ENCODE measurements at places on chromosomes 2 and 18.

- no peak for DNase-seq
These were observed 125.5 kb downstream of the EN1 start for GRCh38 chr2:118721817-118722551.

DNA sequence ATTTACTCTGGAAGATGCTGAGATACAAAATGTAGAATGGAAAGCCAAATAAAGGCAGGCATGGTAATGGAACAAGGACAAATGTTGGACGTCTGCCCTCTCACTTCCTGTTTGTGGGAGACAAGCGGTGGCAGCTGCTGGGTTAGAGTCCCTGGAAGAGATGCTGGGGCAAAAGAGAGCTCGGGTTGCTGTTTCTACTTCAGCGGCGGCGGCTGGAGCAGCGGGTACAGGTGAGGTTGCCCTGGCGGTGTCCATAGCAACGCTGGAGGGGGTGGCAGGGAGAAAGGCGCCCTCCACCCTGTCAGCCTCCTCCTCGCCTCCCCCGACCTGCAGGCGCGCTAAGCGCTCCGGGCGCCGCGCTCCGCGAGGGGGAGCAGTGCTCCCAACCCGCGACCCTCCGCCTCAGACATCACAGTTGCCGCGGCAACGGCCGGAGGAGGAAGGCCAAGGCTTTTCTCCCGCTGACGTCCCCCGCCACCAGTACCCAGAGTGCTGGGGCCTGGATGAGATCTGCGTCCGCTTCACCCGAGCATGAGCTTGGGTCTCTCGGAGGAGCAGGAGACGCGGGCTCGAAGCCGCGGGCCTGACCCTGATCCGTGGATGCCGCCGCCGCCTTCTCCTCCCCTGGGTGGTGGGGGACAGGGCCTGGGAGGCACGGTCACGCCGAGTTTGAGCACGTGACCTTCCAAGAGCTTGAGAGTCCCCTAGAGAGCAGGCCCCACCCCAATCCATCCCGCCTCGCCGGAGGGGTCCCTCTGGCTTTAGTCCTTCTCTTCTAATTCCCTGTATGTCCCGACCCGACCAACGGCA lies 65.6 kb downstream of the NOL4 start:
- no peak for DNase-seq

- DNase-seq: peak; percentile 16
These were observed 338.4 kb upstream of the SLC39A10 start for GRCh38 chr2:195318440-195319111.

DNA sequence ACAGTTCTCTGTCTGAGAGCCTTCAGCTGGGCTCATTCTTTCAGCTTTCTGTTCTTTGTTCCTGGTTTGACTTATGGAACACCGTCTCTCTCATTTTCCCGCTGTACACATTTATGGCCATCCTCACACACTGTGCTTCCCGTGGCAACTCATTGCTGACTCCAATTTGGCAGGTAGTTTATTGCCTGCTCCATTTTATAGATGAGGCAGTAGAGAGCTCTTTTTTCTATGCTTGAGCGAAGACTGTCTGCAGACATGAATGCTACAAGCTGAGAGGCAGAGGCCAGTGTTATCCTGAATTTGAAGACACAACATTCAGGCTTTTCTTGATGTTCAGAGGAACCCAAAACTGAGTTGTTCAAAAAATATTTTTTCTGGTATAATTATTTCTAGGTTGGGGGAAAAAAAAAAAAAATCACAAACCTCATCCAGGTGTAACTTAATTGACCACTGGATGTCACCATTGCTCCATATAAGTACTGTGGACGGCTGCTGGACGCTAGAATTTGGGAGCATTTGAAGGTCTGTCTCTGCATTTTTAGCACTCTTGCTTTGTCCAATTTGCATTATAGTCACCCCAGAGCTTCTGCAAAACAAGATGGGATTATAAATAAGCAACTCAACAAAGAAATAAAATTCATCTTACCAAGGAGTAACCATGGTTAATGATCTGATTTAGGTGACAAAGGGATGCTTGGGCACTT lies 83.5 kb downstream of the HRH4 start:
- peak; percentile 60 for DNase-seq

GRCh38 chr2:151973013-151973900 lies 125.6 kb downstream of the CACNB4 start:
- no peak for DNase-seq

GRCh38 chr2:200310545-200310971 lies 4.1 kb downstream of the SPATS2L start:
- no peak for DNase-seq

DNA sequence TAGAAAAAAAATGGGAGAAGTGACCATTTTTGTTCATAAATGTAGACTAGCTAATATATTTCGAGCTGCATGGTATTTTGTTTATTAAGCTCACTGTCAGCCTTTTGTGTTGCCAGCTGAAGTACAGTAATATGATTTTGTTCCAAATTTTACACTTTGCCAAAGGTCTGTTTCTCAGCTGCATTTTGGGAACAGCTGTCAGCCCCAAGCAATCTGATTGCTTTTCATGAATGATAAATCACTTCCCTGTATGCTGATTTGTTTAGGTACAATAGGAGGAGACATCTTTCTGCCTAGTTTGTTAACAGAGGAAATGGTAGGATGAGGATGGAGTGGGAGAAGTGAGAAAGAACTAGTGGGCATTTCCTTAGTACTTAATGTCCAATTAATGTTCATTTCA lies 79.3 kb downstream of the NABP1 start:
- no peak for DNase-seq

DNA sequence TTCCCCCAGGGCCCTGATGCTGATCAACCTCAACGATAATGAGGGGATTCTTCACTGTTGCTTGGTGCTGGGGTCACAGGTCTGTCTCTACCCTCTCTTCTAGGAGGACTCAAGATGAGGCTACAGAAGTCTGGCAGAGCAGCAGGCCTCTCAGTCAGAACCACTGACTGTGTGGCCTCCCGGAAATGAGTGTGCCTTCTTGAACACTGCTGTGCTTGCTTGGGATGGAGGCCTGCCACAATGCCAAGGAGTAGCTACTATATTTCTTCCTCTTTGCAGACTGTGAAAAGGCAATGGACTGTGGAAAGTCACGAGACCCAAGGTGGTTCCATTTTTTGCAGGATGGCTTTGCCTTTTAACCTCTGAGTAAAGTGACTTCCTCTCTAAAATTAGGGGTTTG lies 5.8 kb upstream of the HOXD1 start:
- no peak for DNase-seq

- no peak for DNase-seq
These were observed 98.7 kb upstream of the POU3F3 start for GRCh38 chr2:104755026-104755878.

- no peak for DNase-seq
These were observed 52.4 kb downstream of the FAM168B start for GRCh38 chr2:131040661-131041401.

- DNase-seq: no peak
These were observed 998.0 kb downstream of the DSC3 start for GRCh38 chr18:30044496-30044895.

GRCh38 chr2:168643979-168644378 lies 158.5 kb upstream of the NOSTRIN start:
- DNase-seq: no peak

- DNase-seq: no peak
These were observed 763.9 kb downstream of the TSN start for GRCh38 chr2:122519366-122519765.

- no peak for DNase-seq
These were observed 20.1 kb downstream of the DYSF start for GRCh38 chr2:71473346-71474031.

GRCh38 chr2:207416111-207416510 lies 113.7 kb upstream of the CREB1 start:
- no peak for DNase-seq

GRCh38 chr2:18777250-18777812 lies 188.0 kb upstream of the NT5C1B start:
- DNase-seq: no peak

- DNase-seq: no peak
These were observed 35.3 kb downstream of the PAIP2B start for GRCh38 chr2:71191570-71191943.

- DNase-seq: peak; percentile 6
These were observed 62.9 kb downstream of the EFR3B start for GRCh38 chr2:25104736-25105135.

DNA sequence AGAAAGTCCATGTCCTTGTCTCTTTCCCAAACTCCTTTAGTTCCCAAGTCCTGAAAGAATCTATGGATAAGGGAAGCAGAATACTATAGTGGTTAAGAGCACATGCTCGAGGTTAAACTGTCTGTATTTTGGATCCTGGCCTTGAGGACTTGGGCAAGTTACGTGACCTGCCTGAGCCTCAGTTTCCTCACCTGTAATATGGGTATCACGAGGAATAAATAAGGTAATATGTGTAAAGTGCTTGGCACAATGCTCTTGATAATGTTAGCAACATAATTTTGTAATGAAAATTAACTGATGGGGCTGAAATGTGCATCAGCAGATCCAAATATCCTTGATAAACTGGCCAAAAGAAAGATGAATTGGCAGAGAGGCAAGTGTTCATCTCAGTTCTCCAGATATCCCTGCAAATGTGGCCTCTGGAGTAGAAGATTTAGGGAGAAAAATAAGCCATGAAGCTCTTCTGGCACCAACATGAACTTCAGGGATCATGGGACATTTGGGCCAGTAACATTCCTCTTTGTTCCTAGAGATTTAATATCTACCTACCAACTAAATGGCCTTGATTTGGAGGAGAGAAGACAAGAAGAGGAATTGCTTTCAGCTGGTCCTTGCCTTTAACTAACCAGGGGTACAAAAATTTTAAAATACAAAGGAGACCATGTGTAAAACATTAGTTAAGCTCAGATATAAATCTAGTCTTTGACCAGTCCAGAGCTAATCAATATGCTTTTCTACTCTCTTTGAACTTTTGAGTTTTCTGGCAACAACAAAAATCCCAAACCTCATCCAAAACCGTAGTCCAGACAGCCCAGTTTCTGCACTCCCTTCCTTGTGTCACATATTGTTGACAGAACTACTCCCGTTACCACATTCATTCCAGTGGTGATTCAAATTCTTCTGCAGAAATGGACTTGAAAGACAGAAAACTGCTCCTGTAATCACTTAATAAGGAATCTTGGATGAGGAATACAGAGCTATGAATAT lies 52.7 kb upstream of the EML4 start:
- DNase-seq: no peak

DNA sequence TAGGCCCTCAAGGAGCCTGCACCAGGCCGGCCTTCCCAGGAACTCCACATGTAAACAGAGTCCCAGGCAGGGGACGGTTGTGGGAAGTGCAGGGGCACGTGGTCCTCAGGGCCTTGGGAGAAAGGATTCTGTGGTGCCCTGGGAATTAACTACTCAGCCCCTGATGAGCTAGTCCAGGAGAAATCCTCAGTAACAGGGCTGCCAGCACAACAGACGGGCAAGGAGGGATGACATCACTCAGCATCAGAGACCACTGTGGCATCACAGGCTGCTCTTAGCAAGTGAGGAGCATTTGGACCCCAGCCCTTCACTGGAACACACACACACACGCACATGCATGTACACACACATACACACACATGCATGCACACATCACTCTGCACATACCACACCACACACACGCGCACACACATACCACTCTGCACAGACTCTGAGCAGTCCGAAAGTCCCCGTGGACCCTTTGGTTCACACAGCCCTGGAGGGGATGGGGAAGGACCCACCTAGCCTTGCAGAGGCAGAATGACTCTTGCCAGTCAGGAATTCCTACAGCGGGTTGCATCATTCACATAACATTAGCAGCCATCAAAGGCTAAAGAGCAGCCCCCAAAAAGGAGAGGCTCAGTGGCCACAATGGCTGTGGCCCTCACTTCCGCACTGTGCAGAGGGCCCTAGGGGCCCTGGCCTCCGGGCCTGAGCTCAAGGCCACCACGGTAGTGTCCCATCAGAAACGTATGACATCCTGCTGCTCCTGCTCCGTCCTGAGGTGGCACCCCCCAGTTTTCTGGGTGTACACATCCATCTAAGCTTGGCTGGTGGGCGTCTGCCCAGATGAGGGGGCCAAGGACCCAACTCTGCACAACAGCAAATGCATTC lies 1.9 kb upstream of the NMUR1 start:
- DNase-seq: no peak

DNA sequence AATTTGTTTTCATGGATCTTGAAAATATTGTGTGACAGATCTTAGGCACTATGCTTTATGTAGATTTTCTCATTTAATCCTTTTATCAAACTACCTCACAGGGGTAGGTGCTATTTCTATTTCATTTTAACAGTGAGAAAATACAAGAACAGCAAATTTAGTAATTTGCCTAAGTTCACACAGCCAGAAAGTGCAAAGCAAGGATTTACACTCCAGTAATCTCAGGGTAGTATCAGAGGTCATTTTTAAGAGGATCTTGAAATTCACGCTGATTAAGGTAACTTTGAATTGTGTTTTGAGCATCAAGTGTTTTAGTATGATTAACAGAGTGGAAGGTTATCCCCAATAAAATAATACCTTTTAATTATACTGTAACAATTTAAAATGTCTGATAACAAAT lies 10.1 kb upstream of the KCNJ3 start:
- no peak for DNase-seq

DNA sequence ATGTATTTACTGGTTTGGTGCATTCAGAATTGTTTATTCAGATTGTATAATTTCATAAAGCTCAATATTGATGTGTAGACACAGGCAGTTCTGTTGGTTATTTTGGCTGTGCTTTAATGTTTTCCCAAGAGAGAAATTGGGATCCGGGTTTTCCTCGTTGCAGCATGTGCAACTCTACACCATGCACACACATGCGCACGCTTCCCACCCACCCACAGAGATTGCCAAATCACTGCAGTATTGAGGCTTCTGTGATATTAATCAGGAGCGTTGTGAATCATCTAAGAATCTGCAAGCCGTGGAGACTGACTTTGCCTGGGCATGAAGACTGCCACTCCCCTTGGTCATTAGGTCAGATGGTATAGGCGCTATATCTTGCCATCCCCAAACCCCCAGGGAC lies 571.5 kb downstream of the SLC4A3 start:
- peak; percentile 11 for DNase-seq

- DNase-seq: peak; percentile 12
These were observed 154.2 kb downstream of the MIB1 start for GRCh38 chr18:21894619-21895367.

DNA sequence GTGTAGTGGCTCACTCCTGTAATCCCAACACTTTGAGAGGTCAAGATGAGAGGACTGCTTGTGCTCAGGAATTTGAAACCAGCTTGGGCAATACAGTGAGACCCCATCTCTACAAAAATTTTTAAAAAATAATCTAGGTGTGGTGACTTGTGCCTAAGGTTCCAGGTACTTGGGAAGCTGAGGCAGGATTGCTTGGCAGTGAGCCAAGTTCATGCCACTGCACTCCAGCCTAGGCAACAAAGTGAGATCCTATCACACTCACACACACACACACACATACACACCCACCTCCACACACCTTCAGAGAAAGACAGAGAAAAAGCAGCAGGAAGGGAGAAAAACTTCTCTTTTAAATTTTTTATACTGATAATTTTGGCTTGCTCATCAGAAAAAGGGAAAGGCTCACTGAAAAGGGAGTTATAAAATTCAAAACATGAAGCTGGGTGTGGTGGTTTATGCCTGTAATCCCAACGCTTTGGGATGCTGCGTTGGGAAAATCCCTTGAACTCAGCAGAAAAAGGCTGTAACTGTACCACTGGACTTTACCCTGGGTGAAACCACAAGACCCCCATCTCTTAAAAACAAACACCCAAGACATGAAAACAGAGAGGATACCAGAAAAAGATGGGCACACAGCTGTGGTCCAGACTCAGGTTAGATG lies 25.7 kb downstream of the FAM168B start:
- DNase-seq: no peak
